Fibroblast of skin of abdomen (primary cell): ENCODE measurements at places on chromosomes 6 and 20.

GRCh38 chr20:47677635-47678453 is 107.4 kb downstream of the SULF2 start:
- peak; percentile 13 for DNase-seq

DNA sequence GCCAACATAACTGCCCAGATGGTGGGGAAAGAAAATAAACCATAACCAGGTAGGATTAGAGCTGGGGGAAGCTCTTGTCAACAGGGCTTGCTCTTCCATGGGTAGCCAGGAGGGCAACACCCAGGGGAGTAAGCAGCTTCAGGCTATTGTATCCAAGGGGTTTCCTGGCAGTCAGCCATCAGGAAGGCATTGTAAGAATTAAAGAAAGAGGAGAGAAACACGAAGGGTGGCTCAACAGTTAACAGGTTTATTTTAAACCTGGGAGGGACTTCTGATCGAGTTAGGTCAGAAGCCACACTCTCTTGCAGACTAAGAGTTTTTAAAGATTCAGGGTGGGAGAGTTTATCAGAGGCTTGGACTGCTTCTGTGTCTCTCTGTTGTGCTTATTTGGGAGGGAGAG is 114.2 kb downstream of the QRSL1 start:
- no peak for DNase-seq

DNA sequence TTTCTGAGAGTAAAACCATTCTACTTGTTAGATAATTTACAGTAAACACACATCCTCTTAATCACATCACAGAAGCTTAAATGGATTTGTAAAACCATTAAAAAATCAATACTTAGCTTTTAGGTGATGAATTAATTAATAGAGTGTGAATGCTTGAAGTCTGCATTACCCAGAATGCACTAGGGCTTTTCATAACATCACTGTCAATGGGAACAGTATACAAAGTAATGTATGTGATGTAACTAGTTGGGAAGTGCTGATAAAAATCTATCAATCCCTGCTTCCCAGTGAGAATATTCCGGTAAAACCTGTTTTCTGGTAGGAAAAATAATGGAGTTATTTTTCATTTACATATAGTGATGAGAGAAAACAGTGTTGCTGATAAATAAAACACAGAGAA is 23.1 kb upstream of the HDGFL1 start:
- DNase-seq, result no peak

DNA sequence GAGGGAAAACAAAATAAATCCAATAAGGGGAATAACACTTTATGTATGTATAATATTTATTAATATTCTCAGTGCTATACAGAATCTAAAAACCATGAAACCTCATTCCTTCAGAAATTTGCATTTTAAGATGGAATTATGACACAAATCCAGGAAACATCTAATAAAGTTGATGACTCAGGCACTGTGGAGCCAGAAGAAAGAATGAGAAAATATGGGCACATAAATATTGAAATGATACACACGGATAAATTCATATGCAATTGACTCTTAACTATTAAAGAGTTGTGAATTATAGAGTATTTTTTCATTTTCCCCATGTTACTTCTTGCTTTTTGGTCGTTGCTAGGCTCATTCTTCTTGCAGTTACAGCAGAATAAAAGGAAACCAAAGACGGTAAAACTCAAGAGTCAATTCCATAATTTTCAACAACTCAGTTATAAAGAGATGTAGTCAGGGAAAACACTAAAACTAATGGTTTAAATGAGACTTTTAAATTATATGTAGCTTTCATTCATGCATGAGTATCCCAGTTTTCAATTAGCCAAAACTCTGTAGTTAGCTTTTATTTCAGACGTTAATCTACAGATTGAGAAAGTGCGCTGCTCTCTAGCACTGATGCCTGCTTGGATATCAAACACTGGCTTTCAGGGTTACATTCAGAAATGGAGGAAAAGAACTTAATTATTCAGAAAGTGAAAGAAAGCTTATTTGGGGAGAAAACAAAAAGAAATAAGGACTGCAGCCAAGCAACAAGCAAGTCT is 95.4 kb downstream of the ADGRB3 start:
- DNase-seq, result no peak

DNA sequence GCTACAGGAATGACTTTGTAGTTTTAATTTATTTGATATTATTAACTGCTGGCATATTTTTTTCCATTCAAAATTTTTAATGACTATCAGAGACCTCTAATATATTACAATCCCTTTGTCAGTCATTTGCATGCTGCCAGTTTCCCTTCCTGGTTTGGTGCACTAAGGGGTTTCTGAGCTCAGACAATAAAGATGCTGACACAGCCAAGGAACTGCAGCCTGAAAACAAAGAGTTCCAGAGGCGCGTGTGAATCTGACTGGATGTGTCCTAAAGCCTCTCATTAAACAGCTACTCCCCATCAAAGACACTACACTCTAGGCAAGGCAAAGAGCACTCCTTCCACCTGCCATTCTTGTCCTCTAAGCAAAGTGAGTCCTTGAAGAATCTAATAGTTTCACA is 116.8 kb upstream of the DST start:
- DNase-seq, result no peak

DNA sequence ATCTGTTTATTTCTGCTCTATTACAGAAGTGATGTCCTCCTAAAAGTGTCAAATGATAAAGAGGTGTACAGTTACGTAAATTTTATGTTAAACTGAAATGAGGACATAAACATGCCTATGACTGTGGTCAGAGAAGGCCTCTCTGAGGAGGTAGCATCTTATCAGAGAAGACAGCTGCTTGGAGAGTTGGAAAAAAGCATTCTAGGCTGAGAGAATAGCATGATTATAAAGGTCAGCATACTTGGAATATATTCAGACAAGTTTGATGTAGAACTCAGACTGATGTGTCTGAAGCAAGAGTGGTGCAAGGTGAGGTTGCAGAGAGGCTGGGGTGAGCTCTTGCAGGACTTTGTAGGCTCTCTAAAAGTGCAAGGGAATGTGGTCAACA is 3.1 kb upstream of the PCNA start:
- no peak for DNase-seq

DNA sequence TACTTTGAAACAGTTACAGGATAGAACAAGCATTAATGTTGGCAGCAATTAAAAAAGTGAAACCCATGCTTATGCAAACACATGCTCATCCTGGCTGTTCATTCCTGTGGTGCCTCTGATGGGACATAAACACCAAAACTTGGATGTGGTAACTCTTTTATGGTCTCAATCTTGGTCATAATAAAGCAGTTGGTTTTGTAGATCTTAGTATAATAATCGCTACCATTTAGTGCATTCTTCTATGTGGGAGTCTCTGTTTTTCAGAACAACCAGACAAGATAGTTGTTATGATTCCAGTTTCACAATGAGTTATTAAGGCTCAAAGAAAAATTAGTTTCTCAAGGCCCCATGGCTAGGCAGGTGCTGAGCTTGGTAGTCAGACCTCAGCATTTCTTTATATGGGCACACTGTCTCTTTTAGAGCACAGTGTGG is 184.0 kb downstream of the UTRN start:
- no peak for DNase-seq

DNA sequence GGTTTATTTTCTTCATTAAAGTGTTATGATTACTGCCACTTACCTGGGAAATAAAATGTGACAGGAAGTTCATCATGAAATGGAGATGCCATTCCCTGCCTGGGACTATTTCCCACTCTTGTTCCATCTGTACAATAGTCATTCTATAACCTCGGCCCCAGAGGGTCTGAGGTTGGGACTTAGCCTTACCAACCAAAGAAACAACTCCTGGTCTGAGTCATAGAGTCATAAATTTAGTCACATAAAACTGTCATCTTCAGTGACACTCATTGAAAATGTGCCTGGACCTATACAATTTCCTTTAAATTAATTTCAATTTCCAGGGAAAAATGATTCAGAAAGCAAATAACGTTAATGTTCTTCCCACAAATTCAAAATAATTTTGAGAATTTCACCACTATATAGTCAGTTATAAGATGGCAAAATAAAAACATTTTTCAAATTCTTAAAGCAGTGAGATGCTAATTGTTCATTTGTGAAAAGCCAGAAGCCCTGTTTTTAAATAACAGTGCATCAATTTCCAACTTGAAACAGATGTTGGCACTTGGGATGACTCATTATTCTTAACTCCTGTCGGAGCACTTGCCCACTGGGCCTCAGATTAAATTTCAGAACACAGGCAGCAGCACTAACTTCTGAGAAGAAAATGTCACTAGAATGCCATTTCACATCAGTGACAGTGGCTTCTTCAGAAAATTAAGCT is 201.2 kb upstream of the SMLR1 start:
- DNase-seq, result peak; percentile 72
